ENCODE measurements at places on chromosomes 16 and 17. TPM values are rescaled to one million over a fixed set of nuclear protein-coding genes. Genes with fewer than 3 reads are reported as not detected.

GRCh38 chr16:76985392-76986045 lies 205.5 kb upstream of the MON1B start:
- DNase-seq: no peak

- DNase-seq: no peak
Measured at GRCh38 chr16:11779074-11779473, 18.0 kb downstream of the ZC3H7A start.

- no peak for DNase-seq
Measured at GRCh38 chr16:4873091-4873490, 25.8 kb downstream of the UBN1 start.

The RPGRIP1L gene
- total RNA-seq: 2.1 TPM

DNA sequence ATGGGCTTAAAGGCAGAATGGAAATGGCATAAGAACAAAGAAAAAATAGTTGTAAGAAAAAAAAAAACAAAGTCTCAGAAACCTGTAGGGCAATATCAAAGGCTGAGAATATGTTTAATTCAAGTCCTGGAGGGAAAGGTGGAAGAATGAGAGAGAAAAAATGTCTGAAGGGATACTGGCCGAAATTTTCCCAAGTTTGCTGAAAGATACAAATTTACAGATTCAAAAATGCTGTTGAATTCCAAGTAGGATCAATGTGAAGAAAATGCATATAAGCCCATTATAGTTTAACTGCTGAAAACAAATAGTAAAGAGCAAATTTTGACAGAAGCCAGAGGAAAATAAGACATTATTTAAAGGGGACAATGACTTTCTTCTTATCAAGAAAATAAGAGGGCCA lies 6.6 kb upstream of the USP22 start:
- DNase-seq: no peak

The CNGB1 gene
- not detected for total RNA-seq

GRCh38 chr17:57281887-57282286 lies 25.6 kb downstream of the MSI2 start:
- DNase-seq: no peak

- no peak for DNase-seq
Measured at GRCh38 chr17:32551186-32551955, 64.6 kb downstream of the CDK5R1 start.

The TOP2A gene
- total RNA-seq: 3.0 TPM

- no peak for DNase-seq
Measured at GRCh38 chr17:6474906-6475305, 30.7 kb downstream of the PIMREG start.

The KCTD19 gene
- total RNA-seq: not detected

The CISD3 gene
- 84.7 TPM for total RNA-seq

DNA sequence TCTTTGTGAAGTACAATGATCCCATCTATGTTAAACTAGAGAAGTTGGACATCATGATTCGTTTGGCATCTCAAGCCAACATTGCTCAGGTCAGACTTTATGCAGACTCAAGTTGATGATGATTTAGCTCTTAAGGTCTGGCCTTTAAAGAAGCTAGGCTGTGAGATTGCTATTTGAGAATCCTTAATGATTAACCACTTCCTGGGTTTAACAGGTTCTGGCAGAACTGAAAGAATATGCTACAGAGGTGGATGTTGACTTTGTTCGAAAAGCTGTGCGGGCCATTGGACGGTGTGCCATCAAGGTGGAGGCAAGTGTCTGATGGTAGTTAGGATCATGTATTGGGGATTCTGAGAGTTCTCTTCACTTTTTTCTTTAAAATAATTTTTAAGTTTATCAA lies 40.3 kb downstream of the AP2B1 start:
- no peak for DNase-seq

GRCh38 chr16:22217890-22218730 lies 12.0 kb downstream of the EEF2K start:
- DNase-seq: no peak

GRCh38 chr17:61496957-61497653 lies 44.9 kb downstream of the TBX4 start:
- no peak for DNase-seq

The CDRT15L2 gene
- not detected for total RNA-seq

The RCVRN gene
- total RNA-seq: not detected

The FTSJ3 gene
- 34.2 TPM for total RNA-seq

GRCh38 chr16:2004795-2005517 lies 4.7 kb downstream of the ZNF598 start:
- no peak for DNase-seq

DNA sequence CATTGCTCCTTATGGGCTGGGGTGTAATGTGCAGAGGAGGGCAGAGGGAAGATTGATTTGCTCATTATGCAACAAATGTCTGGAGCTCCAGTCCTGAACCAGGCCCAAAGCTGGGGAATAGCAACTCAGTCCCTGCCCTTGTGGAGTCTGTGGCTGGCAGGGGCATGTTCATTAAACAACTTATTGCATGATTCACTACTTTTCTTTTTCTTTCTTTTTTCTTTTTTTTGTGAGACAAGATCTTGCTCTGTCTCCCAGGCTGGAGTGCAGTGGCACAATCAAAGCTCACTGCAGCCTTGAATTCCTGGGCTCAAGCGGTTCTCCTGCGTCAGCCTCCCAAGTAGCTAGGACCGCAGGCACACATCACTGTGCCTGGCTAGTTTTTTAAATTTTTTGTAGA lies 23.1 kb downstream of the MSI2 start:
- no peak for DNase-seq

The NDRG4 gene
- total RNA-seq: 337 TPM

GRCh38 chr16:90031931-90032673 lies 12.8 kb upstream of the DBNDD1 start:
- DNase-seq: no peak

Data from Right ventricle myocardium inferior (tissue), 1 donor.